Cardiac septum (tissue), 1 donor: ENCODE measurements at places on chromosomes 13 and 19.

DNA sequence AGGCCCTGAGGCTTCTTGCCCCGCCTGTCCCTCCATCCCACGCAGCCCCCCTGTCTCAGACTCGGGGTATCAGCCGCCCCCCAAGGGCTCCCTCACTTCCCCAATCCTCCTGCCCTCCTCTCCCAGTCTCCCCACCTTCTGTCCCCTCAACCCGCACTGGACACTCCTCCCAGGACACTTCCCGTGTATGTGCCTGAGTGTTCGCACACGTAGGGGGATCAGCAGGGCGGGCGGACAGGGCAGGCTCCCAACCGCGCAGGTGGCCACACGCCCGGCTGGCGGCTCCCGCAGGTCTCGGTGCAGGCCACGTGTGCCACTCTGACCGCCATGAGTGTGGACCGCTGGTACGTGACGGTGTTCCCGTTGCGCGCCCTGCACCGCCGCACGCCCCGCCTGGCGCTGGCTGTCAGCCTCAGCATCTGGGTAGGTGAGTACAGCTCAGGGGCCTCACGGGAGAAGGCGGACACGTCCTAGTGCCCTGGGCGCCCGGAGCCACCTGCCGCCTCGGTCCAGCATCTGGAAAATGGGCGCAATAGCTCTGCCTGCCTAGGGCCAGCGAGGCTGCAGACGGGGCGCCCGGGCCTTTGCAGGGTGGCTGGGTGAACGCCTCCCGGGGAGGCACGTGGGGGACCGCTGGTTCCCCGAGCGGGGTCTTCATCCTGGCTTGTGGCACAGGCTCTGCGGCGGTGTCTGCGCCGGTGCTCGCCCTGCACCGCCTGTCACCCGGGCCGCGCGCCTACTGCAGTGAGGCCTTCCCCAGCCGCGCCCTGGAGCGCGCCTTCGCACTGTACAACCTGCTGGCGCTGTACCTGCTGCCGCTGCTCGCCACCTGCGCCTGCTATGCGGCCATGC lies 2.3 kb downstream of the KISS1R start:
- DNase-seq: no peak

GRCh38 chr13:101238555-101238954 lies 177.8 kb downstream of the NALCN start:
- no peak for DNase-seq

DNA sequence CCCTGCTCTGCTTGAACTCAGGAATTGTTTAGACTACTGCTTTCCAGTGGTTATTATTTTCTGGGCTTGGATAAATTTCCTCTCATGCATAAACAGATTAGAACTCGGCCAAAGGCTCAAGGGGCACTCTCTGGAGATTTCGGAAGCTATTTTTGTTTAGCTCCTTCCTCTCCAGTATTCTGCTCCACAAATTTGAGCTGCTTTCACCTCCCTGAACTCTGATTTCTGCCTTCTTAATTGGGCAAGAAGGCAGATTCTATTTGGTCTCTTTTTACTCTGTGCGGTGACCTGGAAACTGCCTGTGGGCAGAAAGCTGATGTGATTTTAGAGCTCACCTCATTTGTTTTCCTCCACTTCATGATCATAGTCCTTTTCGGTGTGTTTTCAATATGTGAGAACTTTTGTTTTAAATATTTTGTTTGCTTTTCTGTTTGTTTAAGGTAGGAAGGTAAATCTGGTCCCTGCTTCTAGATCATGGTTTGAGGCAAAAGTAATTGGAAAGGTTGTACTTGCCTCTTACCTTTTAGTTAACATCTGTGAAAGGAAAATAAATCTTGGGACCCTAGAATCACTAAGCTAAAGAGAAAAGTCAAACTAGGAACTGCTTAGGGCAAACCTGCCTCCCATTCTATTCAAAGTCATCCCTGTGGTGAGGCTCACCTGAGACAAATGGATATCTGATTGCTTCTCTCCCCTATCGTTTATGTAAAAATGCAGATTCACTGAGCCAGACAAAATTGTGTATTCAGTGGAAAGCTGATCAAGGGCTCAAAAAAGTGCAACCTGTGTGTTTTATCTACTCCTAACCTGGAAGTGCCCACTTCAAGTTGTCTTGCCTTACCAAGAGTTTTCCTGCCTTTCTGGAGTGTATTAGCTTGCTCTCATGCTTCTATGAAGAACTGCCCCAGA lies 714.7 kb upstream of the PCDH20 start:
- no peak for DNase-seq

- DNase-seq: no peak
Observed at GRCh38 chr13:22047082-22047784, 376.4 kb downstream of the FGF9 start.

DNA sequence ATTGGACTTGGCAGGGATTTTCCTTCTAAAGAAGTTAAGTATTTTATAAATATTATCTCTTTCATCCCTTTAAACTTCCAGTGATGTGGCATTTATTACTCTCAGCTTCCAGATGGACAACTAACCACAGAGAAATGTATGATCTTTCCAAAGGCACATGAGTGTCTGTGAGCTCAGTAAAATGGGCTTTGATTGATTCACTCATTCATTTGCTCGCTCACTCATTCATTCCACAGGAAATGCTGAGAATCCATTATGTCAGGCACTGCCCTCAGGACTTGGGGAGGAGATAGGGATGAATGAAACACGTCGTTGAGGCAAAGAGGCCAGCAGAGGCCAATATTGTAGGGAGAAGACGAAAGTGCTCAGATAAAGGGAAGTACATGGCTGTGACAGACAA lies 359.3 kb downstream of the EFNB2 start:
- no peak for DNase-seq

GRCh38 chr13:47046706-47047105 lies 149.9 kb upstream of the HTR2A start:
- no peak for DNase-seq

GRCh38 chr19:4267101-4267900 lies 11.8 kb upstream of the SHD start:
- DNase-seq: no peak
